ENCODE measurements at places on chromosomes 4 and X. TPM values are rescaled to one million over a fixed set of nuclear protein-coding genes. Genes with fewer than 3 reads are reported as not detected.

Gene CASK
- 58.9 TPM for total RNA-seq

Gene NUDT10
- 5.2 TPM for total RNA-seq

Gene MAP3K15
- total RNA-seq = 3.7 TPM

Gene TMPRSS11D
- not detected for total RNA-seq

Gene DCAF12L2
- 0.41 TPM for total RNA-seq

GRCh38 chr4:126136922-126137781 lies 822.4 kb downstream of the FAT4 start:
- H3K36me3 ChIP-seq = no peaks in the 10 kb centered on the region
- H3K4me1 ChIP-seq = no peaks in the 10 kb centered on the region
- H3K27ac ChIP-seq = no peak overlapping the region
- no peak overlapping the region for H3K4me3 ChIP-seq
- DNase-seq = no peak
- H3K27me3 ChIP-seq = no peaks in the 10 kb centered on the region

- no peaks in the 10 kb centered on the region for H3K4me1 ChIP-seq
- H3K27me3 ChIP-seq = no peaks in the 10 kb centered on the region
Measured at GRCh38 chr4:73340917-73341316, 63.2 kb upstream of the ALB start.

- no peak overlapping the region for H3K4me3 ChIP-seq
- no peaks in the 10 kb centered on the region for H3K36me3 ChIP-seq
- H3K4me1 ChIP-seq = no peaks in the 10 kb centered on the region
Measured at GRCh38 chrX:45598861-45599260, 398.2 kb upstream of the DIPK2B start.

DNA sequence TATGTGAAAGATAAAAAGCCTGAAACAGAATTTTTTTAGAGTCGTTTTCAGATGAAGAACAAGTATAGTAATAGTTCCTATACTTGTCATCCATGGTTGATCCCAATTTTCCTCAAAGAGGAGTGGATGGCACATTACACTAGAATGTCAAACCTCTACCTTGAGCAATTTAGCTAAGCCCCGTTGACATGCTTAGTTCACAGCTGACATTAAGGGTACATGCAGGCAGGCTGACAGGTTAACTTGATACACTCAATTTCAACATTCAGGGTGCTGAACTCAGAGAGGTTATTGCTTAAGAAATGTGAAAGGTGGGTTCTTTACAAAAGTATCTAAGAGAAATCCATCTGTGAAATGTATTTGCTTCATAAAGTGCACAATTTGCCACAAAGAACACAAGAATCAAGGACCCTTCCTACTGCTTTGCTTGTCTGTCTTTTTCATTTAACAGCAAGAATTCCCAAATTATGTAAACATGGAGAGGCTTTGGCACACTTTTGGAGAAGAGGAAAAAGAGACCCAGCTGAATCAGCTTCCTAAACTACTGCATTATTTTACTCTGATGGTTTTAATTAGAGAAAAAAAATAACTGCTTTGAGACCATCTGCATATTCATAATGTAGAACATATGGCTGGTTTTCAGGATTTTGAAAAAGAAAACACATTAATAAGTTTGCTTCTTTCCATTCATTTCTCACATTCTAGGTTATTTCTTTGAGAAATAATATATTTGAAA lies 122.5 kb upstream of the DDIT4L start:
- no peaks in the 10 kb centered on the region for H3K27me3 ChIP-seq
- no peaks in the 10 kb centered on the region for H3K4me1 ChIP-seq
- H3K27ac ChIP-seq = no peak overlapping the region

GRCh38 chr4:173736840-173737239 lies 206.8 kb upstream of the HAND2 start:
- no peak overlapping the region for H3K27ac ChIP-seq
- no peaks in the 10 kb centered on the region for H3K36me3 ChIP-seq
- no peak overlapping the region for H3K4me3 ChIP-seq
- no peaks in the 10 kb centered on the region for H3K4me1 ChIP-seq

- H3K36me3 ChIP-seq = no peaks in the 10 kb centered on the region
- H3K4me3 ChIP-seq = no peak overlapping the region
- peaks cover 3% of the 10 kb centered on the region for H3K27me3 ChIP-seq
- no peaks in the 10 kb centered on the region for H3K4me1 ChIP-seq
- no peak overlapping the region for H3K27ac ChIP-seq
- no peak for DNase-seq
Measured at GRCh38 chrX:110201799-110202198, 116.1 kb downstream of the AMMECR1 start.

DNA sequence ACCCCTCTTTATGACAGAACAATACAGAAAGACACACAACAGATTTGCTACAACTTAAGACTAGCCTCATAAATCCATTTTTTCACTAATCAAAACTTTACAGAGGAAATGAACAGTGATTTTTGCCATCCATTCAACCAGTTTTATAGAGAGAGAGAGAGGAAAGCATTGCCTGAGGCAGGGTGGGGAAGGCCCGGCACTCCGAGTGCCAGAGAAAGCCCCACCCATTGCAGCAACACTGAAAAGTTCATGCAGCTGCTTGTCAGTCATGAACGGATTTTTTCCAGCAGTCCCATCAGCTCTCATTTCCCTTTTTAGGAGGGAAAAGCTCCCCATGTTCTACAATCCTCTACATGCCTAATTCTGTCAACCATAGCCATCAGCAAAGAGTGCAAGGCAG lies 236.9 kb downstream of the CHIC1 start:
- DNase-seq = no peak
- H3K4me1 ChIP-seq = no peaks in the 10 kb centered on the region
- no peak overlapping the region for H3K27ac ChIP-seq
- H3K4me3 ChIP-seq = no peak overlapping the region

DNA sequence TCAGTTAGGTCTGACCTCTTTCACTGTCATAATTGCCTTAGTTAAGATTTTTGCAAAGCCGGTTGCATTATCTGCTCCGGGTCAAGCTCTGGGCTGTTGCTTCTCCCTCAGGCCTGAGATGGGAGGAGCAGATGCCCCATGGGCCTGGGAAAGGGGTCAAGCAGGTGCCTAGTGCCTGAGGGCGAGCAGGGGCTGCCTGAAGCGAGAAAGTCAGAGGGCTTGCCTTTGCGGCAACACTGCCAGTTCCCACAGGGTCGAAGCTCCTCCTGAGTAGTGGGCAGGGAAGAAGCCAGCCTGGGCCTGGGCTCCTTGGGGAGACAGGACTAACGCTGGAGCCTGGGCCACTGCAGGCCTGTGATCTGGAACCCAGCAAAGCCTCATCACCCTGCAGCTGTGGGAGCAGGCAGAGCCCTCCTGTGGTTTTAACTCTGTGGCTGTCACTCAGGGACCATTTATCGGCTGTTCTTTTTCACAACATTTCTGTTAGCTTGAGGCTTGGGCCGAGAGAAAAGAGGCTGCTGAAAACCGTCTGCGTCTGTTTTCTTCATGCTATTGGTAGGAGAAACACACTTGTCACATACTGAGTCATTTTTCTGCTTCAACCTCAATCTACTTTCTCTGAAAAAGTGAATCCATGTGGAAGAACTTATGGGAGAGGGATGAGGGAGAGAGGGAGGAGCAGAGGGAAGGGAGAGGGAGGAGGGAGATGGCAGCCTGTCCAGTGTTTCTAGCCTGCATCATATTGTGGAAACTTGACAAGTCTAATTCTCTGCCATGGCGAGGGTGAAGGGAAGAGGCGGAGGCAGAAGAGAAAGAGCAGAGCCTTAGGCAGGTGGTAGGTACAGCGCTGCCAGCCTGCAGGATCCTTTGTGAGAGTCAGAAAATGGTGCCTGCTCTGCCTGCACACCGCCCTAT lies 68.4 kb downstream of the RHOH start:
- H3K36me3 ChIP-seq = no peaks in the 10 kb centered on the region
- DNase-seq = no peak
- H3K27me3 ChIP-seq = no peaks in the 10 kb centered on the region

- H3K36me3 ChIP-seq = no peaks in the 10 kb centered on the region
- H3K4me1 ChIP-seq = no peaks in the 10 kb centered on the region
- no peak for DNase-seq
- H3K27ac ChIP-seq = no peak overlapping the region
Measured at GRCh38 chr4:85700362-85700761, 225.4 kb downstream of the ARHGAP24 start.

Data from kidney (tissue), 22 donors.